HS-5 (cell line): ENCODE measurements at places on chromosomes 5 and 9.

GRCh38 chr9:92483627-92484545 is 1.6 kb upstream of the ASPN start:
- no peak for DNase-seq

GRCh38 chr9:35845824-35846771 is 17.1 kb downstream of the TMEM8B start:
- no peak for DNase-seq

GRCh38 chr5:41094871-41095270 is 23.7 kb upstream of the MROH2B start:
- DNase-seq = no peak

DNA sequence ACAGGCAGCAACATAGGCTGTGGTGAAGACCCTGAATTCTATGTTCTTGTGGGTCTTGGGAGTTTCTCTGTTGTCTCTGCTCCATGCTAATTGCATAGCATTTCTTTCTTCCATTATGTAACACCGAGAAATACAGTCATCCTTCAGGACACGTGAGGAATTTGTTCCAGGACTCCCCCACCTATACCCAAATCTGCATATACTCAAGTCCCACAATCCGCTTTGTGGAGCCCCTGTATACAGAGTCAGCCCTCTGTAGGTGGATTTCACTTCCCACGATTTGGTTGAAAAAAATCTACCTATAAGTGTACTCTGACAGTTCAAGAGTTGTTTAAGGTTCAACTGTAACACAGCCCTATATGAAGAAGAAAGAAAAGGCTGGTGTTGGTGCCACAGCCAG is 22.1 kb downstream of the ANKRD33B start:
- DNase-seq = no peak
